ENCODE measurements at places on chromosomes 12 and 14.
A peak's percentile ranks its signal among the peaks of the same experiment; 100 is the strongest.

GRCh38 chr12:28936711-28937110 is 212.4 kb upstream of the FAR2 start:
- DNase-seq, result no peak

GRCh38 chr12:57270966-57271470 is 20.0 kb upstream of the STAC3 start:
- no peak for DNase-seq

DNA sequence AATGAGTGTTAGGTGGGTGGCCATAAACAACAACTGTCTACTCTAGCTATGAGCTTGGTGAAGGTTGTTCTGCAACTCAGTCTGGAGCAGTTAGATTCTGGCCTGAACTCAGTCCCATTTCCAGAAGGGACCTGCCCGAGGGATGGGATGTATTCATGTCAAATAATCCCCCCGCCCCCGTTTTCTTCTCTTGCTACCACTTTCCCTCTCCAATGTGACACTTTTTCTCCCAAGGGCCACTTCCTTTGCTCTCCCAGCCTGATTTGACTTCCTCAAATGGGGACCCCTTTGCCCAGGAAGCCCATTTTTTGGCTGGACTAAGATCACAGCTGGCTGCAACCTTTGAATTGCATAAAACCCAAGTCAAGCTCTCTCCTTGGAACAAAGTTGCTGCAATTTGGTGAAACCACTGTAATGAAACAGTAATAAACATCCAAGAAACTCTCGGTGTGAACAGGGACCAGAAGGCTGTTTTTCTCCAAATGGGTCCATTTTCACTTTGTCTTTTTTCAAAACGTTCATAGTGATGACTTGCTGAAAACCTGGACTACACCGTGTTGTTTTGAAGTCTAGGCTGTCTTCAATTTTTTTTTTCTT is 137.2 kb upstream of the GSC start:
- peak; percentile 4 for DNase-seq

- DNase-seq, result no peak
Measured at GRCh38 chr14:79706382-79706781, 504.9 kb downstream of the DIO2 start.

DNA sequence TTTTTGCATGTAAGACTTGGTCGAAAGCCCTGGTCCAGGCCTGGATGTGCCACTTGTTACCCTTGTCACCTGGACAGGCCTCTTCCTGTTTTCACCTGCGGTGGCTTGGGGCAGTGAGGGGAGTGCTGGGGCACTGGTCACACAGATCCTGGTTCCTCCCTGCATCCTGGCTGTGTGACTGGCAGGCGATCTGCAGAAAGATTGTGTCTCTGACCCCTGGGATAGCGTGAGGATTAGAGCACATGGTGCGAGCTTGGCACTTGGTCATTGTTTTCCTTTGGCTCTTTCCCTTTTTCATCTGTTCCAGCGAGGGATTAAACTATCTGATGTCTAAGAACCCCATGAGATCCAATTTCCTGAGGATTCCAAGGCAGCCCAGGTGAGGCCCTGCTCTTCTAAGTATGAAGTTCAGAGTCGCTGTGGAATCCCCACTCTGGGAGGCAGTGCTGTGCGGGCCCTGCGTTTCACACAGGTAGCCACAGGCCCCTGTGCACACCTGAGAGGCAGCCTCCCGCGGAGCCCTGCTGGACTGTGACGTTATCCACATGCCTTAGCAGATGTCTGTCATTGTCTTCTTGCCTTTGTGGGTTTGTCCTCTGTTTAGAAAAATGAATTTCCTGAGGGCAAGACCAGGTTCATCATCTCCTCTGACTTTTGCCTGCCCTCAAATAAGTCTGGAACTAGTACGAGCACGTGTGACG is 288.4 kb downstream of the CACNA1C start:
- no peak for DNase-seq

- DNase-seq, result no peak
Measured at GRCh38 chr14:77746064-77746702, 14.8 kb downstream of the SNW1 start.

- no peak for DNase-seq
Measured at GRCh38 chr12:68028647-68029046, 39.4 kb downstream of the IFNG-AS1 start.

- no peak for DNase-seq
Measured at GRCh38 chr12:60335745-60336144, 739.9 kb downstream of the SLC16A7 start.

GRCh38 chr12:104782296-104782695 is 175.8 kb downstream of the SLC41A2 start:
- no peak for DNase-seq

DNA sequence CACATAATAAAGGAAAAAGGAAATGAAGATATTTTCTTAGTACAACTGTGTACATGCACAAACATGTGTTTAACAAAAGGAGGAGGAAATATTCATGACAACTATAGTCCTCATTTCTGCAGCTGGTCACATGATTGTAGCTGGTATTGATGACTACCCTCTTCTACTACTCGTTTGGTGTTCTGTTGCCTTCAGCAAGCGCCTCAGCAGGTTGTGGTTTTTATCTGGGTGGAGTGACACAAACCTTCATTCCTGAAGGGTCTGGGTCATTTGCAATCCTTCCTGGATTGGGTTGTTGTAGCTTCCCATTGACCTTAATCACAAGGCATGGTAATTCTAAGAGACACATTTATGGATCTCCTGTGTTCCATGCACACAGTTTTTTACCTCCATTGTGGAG is 1009.9 kb upstream of the USP15 start:
- DNase-seq, result no peak

- DNase-seq, result no peak
Measured at GRCh38 chr12:130832561-130833209, 6.4 kb downstream of the STX2 start.

- no peak for DNase-seq
Measured at GRCh38 chr12:92628476-92628875, 74.3 kb upstream of the PLEKHG7 start.

DNA sequence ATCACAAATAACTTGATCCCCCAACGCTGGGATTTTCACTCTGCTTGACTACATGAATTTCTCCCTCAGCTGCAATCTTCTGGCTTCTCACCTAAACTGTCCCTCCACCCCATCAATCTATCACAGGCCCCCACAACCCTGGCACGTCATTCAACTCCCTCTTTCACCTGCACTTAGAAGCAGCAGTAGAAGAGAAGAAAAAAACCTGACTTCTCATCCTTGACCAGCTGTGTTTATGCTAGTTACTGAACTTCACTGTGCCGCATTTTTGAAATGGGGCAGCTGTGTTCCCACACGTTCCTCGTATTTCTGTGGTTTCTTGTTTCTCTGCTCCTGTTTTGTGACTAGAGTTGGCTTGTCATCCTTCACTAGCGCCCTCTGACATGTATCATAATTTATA is 35.0 kb downstream of the ITPR2 start:
- no peak for DNase-seq

DNA sequence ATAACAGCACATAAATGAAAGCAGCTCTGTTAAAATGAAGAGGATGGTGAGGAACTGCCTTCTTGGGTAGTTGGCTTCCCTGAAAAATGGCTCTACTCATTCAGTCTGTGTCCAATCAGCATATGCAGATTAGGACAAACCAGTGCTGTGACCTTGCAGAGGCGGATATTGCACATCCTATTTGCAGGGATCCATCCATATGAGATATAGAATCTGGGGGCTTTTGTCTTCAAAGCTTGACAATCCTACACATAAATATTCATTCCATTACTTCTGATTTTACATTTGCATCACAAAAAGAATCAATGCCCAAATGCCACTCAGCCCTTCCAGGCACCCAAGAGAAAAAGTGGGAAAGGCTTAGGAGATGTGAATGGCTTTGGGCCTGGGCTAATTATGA is 383.7 kb downstream of the EMP1 start:
- DNase-seq, result no peak

GRCh38 chr12:28611115-28611435 is 420.8 kb downstream of the CCDC91 start:
- DNase-seq, result no peak

GRCh38 chr14:55457496-55457895 is 17.1 kb upstream of the TBPL2 start:
- no peak for DNase-seq

GRCh38 chr14:77281852-77282410 is 10.9 kb upstream of the NGB start:
- no peak for DNase-seq

DNA sequence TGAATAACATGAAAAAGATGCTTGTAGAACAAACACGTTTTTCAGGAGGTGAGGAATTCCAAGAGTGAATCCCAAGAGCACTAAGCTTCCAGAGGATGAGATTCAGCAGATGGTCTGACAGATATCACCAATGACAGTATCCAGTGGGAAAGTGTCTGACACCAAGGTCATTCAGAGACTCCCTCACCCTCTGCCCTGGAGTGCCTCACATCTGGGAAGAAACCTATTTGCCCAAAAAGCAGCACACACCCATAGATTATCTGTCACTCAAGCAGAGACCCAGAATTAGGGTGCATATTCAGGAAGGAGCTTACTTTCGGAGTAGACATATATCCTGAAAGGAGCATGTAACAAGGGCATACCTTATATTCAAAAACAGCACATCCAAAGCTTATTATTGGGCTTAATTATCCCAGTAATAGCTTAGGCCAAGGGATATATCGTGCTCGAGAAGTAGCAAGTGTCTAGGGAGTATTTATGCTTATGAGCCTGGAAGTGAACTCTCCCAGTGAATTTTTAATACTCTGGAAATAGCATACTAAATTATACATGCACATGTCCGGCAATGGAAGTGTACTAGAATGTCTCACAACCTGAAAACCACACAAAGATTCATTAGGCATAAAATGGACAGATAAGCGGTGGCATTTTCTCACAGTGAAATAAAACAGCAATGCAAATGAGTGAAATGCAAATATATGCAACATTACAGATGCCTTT is 998.1 kb upstream of the TMEM132C start:
- DNase-seq, result no peak

DNA sequence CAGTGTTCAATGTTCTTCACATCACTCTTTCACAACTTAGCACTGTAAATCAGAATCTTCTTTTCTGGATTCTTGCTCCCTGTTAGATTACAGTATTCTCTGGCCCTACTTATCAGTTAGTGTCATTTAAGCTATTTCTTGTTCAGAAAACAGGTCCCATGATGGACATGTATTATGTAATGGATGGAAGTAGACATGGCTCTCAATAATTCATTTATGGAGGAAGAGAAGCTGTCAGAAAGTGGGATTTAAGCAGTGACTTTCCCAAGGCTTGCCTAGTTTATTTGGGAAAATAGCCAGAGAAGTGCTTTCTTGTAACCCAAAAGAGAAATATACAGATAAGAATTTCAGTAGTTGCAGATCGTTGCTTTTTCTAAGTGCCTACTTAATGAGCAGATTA is 1.6 kb downstream of the ERC1 start:
- DNase-seq, result no peak

- DNase-seq, result no peak
Measured at GRCh38 chr12:92583910-92584309, 118.9 kb upstream of the PLEKHG7 start.

- no peak for DNase-seq
Measured at GRCh38 chr14:96660667-96661066, 136.5 kb upstream of the VRK1 start.

DNA sequence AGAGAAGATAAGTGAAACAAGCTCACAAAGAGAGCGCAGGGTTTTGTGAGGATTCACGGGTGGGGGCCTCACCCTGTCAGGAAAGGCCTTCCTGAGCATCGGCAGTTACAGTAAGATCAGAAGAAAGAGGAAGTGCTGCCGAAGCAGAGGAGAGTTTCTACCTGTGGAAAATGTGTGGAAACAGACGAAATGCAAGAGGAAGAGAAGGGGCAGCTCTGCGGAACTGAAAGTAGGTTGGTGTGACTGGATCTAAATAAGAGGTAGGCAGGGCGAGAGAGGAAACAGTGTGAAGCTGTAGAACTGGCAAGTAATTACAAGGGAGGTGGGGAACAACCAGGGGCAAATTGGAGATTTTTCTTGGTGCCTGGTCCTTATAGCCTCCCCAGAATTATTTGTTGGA is 2.6 kb downstream of the GPR68 start:
- no peak for DNase-seq

- DNase-seq, result no peak
Measured at GRCh38 chr14:50688875-50689274, 20.8 kb upstream of the SAV1 start.

DNA sequence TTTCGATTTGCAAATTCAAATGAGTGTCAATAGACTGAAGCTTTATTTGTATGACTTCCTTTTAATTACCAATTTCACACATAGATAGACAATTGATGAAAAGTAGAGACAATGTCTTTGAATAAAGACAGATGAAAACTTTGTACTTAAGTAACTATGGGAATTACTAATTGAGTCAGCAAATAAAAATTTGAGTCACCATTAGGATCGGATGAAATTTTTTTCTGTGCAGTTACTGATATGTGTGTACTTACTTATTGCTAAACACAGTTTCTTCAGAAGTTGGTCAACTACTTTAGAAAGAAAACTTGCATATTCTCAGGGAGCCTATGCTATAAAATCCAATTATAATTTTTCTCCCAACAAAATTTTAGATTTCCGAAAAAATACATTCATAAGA is 224.9 kb upstream of the SLC16A7 start:
- no peak for DNase-seq

GRCh38 chr14:30125322-30125979 is 197.8 kb upstream of the PRKD1 start:
- no peak for DNase-seq

DNA sequence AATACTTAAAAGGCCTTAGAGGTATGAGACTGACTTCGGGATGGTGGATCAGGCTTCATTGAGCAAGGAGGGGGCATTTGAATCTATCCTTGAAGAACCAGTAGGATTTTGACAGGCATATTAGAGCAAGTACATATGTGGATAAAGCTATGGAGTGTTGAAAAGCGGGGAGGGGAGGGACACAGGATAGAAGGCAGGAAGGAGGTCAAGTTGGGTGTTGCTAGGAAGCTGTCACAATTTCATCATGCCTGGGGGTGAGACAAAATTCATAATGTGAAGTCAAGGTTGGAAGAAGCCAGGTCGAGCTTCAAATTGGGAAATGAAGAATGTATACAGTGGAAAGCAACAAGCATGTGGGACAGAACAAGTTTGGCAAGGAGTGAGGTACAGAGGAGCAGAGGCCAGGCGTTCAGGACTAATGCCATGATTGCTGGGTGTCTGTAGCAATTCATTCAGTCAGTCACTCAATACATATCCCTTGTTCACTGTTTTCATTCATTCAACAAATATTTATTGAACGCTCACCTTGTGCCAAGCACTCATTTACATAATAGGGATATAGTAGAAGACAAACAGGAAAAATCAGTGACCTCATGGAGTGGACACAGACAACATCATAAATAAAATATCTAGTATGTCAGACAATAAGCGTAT is 58.3 kb upstream of the LTA4H start:
- DNase-seq, result no peak
